ENCODE measurements at places on chromosomes 4 and X.

GRCh38 chr4:86926435-86927086 lies 8.2 kb upstream of the AFF1 start:
- no peak for DNase-seq

DNA sequence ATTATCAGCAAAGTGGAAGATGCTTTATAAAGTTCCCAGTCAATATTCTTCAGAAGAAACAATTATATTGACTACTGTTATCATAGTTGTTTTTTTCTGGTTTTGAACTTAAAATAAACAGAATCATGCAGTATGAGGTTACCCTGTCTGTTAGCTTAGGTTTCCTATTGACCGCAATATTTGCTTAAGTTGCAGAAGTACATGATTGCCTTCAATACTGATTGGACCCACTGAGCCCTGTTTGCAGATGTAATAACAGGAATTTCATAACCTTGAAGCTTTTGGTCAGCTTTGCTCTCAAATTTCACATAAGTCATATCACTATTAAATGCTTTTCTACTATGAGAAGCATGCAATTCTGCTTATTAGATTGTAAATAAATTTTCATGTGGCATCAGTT lies 229.1 kb upstream of the FSTL5 start:
- no peak for DNase-seq

DNA sequence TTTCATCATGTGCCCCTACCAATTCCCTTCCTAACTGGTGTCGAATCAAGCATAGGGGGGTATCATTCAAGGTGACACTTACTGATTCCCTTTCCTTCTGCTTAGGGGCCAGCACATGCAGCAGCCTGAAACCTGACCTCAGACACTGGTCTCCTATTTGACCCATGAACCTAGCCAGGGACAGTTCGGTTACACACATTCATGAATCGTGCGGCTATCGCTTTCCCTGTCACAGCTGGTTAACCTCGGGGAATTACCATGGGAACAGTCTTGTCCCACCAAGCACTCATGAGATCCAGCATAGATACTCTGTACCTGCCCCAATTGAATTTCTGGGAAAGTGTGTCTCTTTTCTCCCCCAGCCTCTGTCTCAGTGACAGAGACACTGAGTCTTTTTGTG lies 140.4 kb downstream of the ZNF674 start:
- DNase-seq: no peak

GRCh38 chrX:115068896-115069295 lies 51.5 kb upstream of the IL13RA2 start:
- DNase-seq: no peak

GRCh38 chr4:139682741-139683151 lies 17.1 kb downstream of the MGST2 start:
- no peak for DNase-seq

DNA sequence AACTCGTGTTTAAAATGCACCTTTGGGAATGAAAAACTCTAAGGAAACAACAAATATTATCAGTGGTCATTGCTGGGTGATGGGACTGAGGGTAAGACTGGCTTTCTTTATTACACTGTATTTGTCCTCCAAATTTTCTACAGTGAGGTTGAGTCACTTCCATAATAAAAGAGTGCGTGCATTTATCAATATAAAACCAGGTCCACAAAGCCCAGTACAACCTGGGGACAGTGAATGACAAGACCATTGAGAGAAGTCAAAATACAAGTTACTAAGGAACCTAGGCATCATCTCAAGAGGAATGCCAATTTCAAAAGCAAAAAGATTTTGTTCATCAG lies 76.4 kb downstream of the MAGED4 start:
- DNase-seq: no peak

DNA sequence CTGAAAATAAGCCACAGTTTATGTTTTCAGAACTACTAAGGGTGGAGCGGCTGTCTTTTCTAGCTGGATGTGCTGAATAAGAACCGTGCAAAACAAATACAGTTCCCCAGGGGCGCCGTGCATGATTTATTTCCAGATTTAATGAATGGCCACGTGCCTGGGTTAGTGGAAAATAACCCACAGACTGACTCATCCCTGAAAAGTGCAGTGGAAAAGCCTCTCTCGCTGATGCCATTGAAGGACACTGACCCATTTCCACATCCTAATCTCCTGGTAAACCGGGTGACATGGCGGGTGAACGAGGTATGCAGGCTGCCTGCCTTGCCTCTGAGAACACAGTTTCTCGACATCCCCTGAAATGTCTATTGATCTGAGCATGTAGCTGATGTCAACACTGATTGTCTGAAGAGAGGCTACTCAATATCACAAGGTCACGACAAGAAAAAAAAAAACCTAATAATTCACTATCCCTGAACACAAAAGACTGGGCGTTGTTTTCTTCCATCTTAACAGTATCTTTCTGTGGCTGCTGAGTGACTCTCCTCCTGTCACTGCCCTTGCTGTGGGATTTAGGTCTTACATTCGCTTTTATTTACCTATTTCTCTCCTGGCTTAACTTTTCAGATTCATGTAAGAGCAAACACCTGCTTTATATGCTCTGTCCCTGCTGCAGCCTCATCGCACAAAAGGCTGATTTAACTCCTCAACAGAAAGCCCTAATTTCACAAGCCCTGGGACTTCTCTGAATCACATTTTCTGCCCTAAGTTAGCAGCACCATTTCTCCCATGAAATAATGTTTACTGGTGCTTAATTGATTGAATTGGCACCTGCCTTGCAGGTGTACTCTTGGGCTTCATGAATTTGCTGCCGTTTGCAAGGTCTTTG lies 76.9 kb upstream of the SCOC start:
- peak; percentile 8 for DNase-seq

DNA sequence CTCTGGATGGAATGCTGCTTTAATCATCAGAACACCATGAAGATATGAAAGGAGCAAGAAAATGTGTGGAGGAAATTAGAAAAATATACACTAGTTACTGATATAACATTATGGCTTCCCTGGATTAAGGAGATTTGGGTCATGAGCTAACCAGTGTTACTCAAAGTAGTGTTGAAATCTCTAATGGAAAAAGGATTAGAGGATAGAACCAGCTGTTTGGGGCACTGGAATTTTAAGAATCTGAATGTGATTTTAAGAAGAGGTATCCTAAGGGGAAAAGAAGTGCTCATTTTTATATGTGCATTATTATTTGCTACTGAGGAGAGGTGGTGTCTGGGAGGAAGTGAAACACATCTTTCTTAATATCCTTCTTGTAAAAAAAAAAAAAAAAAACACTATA lies 164.1 kb upstream of the PPARGC1A start:
- no peak for DNase-seq

DNA sequence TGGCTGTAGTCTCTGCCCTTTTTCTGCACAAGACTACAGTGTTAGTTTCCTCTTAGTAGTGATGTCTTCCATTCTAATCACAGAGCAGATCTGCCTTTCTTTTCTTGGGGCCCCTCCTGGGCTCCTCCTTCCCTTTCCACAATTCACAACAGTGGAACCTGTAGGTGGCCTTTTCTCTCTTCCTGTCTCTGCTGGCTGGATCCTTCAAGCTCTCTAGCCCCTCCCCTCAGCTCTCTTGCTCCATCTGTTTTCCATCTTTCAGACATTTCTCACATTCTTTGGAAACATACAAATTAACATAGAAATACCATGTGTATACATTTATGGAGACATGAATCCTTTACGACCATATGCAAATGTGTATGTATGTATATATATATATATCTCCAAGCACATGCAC lies 304 bp upstream of the SPIN2A start:
- no peak for DNase-seq
